ENCODE measurements at places on chromosomes 16 and 17.

- H3K27ac ChIP-seq, result peak overlapping the region; percentile 97
- H3K4me3 ChIP-seq, result peak overlapping the region; percentile 72
- peak; percentile 82 for DNase-seq
- peaks cover 56% of the 10 kb centered on the region for H3K36me3 ChIP-seq
Measured at GRCh38 chr16:70737377-70738082, 51.7 kb upstream of the MTSS2 start.

GRCh38 chr16:4918781-4919251 lies 18.1 kb downstream of the PPL start:
- H3K27ac ChIP-seq, result no peak overlapping the region
- DNase-seq, result no peak
- no peaks in the 10 kb centered on the region for H3K36me3 ChIP-seq
- no peaks in the 10 kb centered on the region for H3K4me1 ChIP-seq

- no peak for DNase-seq
- H3K27me3 ChIP-seq, result peaks cover 17% of the 10 kb centered on the region
- no peak overlapping the region for H3K27ac ChIP-seq
- H3K36me3 ChIP-seq, result no peaks in the 10 kb centered on the region
Measured at GRCh38 chr16:54582631-54583250, 296.2 kb upstream of the IRX3 start.

GRCh38 chr16:21301895-21302291 lies 23.8 kb upstream of the CRYM start:
- H3K4me3 ChIP-seq, result peak overlapping the region; percentile 77
- peaks cover 2% of the 10 kb centered on the region for H3K36me3 ChIP-seq
- H3K4me1 ChIP-seq, result peaks cover 30% of the 10 kb centered on the region
- H3K27me3 ChIP-seq, result peaks cover 52% of the 10 kb centered on the region

DNA sequence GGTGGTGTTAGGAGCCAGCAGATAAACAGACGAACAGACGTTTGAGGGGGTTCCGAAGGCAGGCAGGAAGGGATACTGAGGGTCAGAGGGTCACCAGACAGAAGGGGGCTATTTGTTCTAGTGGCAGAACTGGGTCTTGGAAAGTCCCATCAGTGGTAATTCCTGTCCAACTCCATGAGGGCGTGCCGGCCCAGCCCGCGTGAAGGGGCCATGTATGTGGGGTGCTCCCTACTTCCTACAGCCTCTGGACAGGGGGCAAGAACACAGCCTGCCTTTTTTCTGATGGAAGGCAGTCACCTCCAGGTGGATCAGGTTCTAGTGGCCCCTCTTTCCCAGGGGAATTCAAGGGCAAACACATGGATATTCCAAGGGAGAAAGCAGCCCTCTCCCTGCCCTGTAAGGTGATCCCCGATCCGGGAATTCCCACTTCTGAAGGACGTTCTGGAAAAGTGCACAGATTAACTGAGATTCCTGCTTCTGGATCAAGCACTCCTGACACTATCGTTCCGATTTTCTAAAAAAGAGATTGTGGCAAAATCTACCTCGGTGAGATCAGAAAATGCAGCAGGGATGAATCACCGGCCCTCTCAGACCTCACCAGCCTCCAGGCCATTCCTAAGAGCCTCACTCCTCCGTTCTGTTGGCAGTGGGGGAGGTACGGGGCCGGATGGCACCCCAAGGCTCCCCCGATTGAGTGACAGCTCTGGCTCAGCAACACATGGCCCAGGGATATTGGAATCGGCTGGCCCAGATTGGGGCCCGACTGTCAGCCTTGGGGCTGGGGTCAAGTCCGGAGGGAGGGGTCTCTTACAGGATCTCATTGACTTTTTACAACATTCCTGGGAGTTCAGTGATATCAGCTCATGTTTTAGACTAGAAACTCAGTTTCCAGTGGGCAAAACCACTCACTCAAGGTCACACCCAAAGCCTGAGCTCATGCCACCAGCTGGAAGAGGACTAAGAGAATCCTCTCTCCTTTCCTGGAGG lies 12.4 kb downstream of the STX1B start:
- peak overlapping the region; percentile 62 for H3K4me3 ChIP-seq
- no peaks in the 10 kb centered on the region for H3K36me3 ChIP-seq
- H3K27ac ChIP-seq, result no peak overlapping the region
- DNase-seq, result peak; percentile 44
- no peaks in the 10 kb centered on the region for H3K27me3 ChIP-seq

- peaks cover 3% of the 10 kb centered on the region for H3K27me3 ChIP-seq
- no peak overlapping the region for H3K27ac ChIP-seq
- no peaks in the 10 kb centered on the region for H3K4me1 ChIP-seq
Measured at GRCh38 chr17:28004344-28004743, 38.1 kb upstream of the NLK start.

DNA sequence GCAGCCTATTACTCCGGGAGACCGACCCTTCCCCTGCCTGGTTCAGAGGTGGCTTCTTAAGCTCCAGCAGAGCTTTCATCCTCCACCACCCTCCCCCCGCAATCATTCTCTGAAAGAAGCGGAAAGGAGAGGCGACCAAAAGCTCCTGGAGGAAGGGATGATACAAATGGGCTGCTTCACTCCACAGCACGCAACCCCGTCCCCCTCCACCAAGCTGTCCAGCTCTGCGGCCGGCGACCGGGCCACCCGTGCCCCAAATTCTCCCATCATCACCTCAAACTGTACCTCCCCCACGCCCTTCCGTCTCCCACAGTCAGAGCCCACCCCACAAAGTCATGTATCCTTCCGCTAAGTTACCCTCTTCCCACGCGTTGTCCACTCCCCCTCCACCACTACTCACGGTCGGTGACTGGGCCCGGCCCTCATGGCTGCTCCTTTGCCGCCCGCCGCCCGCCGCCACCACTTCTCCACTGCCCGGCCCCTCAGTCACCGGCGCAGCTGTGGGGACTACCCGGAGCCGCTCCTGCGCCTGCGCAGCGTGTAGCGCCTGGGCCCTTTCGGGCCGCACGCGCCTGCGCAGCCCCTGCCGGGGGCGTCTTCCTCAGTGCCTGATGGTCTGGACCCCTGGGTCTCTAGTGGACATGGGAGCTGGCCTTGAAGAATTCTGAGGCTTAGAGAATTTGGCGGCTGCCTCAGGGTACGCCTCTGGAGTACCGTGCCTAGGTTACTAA lies at the start of gene FAM222B:
Gene FAM222B (minus strand): TSS at position 509 of the 731 bp plus-strand sequence. CDS start 76,123 bp downstream, outside the sequence.
- peak within 1 kb of the TSS; percentile 99 for H3K4me3 ChIP-seq
- H3K27ac ChIP-seq, result peak within 1 kb of the TSS; percentile 98
- H3K4me1 ChIP-seq, result peaks cover 30% of the 10 kb centered on the region
- peak; percentile 88 for DNase-seq
